Stimulated activated CD4-positive, alpha-beta T cell treated with anti-CD3 and anti-CD28 coated beads, Interleukin-2, amount 100 ng/mL, for 24 hours (primary cell): ENCODE measurements at places on chromosomes 2 and 18.

DNA sequence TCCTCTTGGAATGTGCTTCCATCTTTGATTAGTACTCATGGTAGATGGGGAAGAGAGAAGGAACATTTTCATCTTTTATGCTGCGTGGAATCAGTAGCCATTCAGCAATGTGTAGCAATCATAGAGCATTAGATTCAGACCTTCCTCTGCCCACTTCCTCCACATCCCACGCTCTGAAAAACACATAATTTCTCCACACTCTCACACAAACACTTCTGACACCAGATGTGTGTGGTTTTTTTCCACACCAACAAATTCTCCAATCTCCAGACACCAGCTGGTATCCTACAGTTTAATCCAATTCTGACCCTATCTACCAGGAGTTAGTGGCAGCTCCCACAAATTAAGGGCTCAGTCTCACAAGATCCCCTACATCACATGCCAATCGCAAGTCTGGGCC is 103.3 kb downstream of the AOX1 start:
- no peak for DNase-seq

- no peak for DNase-seq
Observed at GRCh38 chr2:60677356-60677755, 78.7 kb upstream of the PAPOLG start.

- no peak for DNase-seq
Observed at GRCh38 chr2:229856413-229856812, 65.4 kb downstream of the TRIP12 start.

DNA sequence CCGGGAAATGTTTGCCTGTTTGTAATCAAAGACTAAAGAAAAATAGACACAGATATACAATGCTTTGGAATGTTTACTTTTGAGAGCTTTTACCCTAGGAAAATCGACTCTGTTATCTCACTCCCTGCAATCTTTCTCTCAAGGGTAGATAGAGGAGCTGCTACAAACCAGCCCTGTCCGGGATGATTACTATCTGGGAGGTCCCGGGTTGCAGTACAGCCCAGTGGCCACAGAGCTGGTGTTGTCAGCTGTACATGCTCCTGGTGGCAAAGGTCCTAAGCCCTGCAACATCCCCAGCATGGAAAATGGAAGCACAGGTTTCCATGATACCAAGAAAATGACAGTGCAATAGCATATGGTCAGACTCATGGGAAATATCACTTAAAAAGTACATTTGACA is 570.5 kb upstream of the SOX11 start:
- DNase-seq = no peak

DNA sequence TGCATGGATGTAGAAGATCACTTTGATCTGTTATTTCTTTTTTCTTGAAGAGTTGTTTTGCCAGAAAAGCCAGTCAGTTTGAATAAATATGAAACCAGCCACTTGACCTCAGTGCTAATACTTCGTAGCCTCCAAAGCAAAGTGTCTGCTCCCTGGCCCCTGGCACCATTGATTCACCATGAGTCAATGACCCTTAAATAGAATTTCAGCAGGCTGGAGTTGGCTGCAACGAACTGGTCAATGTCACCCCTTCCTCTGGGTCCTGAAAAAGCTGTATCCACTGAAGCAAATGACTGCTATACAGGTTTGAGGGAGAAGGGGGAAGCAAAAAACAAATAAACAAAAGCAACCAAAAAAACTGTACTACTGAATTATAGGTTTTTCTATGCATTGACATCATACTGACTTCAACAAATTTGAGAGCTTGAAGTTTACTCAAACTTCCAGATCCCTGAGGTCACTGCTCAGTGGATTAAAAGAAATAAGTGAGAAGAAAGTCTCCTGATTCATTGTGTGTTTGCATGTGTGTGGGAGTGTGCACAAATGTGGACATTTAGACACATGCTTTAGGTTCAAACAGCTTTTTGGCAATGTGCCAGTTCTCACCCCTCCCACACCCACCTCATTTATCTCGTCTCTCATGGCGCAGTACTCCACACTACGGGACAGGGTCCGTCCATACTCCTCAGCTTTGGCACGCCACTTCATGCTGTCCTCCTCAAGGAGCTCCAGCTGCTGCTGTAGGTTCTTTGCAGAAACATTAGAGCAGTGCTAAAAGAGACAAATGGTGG is 58.1 kb upstream of the TTN start:
- no peak for DNase-seq

GRCh38 chr2:227238238-227239237 is 74.1 kb downstream of the COL4A3 start:
- peak; percentile 74 for DNase-seq

DNA sequence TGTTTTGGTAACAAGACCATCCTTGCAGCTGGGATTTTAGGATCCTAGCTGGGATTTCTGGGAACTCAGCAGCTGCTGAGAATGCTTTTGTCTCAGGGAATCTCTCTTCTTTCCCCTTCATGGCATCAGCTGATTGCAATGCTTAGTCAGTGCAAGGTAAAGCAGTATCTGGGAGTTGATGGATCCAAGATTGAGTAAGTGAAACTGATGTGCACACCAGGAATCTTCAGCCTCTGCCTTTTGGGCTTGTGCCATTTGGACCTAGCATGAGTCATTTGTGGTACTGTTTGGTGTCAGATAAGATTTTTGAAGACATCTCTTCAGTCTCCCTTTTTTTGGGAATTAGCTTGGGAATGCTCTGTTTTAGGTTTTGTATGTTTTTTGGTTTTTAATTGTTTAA is 363.3 kb upstream of the TFPI start:
- no peak for DNase-seq

DNA sequence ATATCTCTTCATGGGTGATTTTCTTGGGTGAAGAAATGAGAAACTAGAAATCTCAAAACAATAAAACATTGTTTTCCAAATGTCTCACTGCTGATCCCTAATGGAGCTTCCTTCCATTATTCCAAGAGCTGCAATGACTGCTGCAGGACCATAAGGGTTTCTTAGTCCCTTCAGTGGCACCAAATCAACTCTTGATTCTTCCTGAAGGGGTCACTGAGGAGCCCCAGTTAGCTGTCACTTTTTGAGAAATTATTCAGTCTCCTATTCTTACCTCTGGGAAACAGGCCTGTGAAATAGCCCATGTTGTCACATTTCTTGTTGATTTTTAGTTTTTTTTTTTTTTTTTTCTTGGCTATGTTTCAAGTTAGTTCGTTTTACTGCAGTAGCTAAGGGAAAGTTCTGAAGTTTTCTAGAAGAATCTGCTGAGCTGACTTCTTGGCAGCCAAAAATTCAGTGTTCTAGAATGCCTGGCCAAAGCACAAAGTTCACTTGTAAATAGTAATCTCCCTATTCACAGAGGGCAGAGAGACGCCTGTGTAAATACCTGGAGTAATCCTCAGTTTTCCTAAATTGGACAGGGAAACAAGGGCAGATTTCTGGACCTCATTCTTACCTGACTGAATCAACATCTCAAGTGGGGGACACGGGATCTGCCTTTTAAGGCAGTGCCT is 480.0 kb downstream of the RIT2 start:
- DNase-seq = no peak

DNA sequence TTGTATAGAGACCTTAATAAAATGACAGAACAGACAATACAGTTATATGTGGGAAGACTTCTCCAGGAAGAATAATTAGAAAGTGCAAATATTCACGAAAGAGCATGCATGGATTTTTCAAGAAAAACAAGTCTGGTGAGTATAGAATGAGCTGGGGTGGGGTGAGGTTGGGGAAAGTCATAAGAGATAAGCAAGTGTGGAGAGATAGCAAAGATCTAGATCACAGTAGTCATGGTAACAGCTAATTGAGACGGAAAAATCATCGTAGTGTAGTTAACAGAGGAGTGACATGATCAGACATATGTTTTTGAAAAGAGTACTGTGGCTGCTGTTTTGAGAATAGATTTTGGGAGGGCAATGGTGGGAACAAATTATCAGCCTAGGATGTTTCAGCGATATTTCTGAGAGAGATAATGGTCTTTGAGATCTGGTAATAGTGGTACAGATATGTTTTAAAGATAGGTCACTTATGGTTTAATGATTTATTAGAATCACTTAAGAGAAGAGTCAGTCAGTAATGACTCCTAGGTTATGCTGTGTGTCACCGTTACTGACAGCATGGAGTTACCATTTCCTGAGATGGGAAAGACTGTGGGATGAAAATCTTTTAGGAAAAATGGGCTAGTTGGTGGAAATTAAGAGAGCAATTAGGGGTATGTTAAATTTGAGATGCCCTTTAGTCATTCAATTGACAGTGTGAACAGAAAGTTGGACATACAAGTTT is 248.5 kb upstream of the SLC8A1 start:
- no peak for DNase-seq

DNA sequence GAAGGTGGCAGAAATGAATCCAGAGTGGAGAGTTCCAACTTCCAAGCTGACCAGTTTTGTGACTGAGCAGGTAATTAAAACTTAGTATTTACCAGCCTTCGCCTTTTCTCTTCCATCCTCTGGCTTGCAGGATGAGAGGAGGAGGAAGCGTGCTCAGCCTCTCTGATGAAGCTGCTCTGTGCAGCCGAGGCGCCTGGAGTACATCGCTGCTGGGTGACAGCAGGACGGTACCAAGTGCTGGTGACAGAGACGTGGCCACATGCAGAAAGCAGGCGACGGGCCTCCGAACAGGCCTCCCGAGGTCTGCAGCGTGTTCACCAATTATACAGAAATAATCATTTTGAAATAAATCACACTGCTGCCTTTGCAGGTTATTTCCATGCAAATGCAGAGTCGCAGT is 95.0 kb downstream of the MBP start:
- DNase-seq = no peak

DNA sequence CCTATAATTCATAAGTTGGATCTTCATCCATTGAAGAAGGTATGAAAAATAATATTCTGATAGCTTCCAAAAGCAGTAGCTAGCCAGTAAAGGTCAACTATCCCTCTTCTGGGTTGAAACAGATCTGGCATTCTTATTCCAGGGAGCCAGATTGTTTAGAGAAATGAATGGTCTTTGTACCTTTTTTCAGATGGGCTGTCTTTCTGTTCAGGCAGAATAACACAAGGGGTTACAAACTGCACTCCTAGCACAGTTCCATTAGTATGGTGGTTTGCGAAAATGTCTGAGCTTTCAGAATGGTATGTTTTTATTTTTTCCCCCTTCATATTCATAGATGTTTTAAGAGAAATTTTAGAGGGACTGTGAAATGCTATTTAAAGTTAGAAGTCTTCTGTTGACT is 47.5 kb upstream of the TMEM178A start:
- no peak for DNase-seq

DNA sequence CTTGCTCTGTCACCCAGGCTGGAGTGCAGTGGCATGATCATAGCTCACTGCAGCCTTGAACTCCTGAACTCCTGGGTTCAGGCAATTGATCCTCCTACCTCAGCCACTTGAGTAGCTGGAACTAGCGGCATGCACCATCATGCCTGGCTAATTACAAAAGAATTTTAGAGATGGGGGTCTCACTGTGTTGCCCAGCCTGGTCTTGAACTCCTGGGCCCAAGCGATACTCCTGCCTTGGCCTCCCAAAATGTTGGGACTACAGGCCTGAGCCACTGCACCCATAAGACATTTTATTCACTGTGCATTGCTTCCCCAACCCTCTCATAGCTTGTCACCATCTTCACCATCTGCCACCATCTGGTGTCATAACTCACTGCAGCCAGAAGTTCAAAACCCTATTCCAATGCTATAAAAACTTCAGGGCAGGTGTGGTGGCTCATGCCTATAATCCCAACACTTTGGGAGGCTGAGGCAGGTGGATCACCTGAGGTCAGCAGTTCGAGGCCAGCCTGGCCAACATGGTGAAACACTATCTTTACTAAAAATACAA is 78.7 kb downstream of the NCAPH start:
- DNase-seq = no peak

- DNase-seq = no peak
Observed at GRCh38 chr18:31510319-31510718, 12.3 kb downstream of the DSG2 start.

- DNase-seq = no peak
Observed at GRCh38 chr2:48406116-48406515, 123.8 kb upstream of the STON1 start.

DNA sequence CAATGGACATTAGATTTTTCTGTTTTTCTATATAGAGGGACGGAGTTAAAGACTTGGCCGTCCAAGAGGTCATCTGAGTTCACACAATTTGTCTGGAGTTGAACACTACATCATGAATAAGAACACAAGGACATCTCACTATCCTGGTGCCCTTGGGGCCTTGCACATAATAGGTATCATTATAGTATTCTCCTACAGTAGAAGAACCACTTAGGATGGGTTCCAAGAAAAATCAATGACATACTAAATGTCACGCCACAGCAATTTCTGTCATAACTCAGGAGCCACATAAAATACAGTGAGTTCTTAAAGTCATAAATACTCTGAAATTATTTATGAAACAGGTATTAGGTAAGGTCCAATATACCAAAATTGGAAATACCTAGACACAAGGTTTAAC is 154.4 kb downstream of the NCKAP5 start:
- DNase-seq = no peak

DNA sequence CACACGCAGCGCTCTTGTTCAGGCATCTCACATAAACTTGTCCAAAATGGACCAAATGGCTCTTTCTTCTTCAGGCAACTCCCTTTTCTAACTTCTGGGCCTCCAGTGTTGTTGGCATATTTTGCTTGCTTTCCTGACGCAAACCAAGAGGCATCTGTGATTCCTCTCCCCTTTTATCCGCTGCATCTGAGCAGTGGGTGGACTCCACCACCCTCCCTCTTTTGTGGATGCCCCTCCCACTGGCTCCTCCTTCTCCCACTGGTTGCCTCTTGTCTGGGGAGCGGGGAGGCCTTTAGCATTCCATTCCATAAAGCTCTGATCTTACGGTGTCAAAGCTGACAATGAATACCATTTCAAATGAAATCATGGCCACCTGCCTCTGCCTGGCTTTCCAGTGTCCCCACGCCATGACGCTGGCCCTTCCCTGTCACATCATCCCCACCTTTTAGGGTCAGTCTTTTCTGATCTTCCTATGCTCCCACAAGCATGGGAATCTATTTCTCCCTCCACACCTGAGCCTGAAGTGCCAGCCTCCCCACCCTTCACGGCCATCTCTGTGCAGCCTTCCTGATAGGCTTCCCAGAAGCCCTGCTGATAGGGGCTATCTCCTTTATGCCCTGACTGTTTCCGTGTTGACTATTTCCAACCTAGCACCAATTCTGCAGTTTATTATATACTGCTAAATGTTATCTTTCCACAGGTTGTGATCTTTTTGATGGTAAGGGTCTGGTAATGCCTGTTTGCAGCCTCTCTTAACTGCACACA is 51.5 kb downstream of the RPL37A start:
- no peak for DNase-seq
